ENCODE measurements at places on chromosomes 1 and 21. TPM values are rescaled to one million over a fixed set of nuclear protein-coding genes. Genes with fewer than 3 reads are reported as not detected.

Gene HPCA
- total RNA-seq, result not detected

Gene HRNR
- not detected for total RNA-seq

Gene PRDM16
- 0.09 TPM for total RNA-seq

GRCh38 chr1:1470626-1471388, 758 bp upstream of the ATAD3B start:
- no peak for DNase-seq

Gene RHEX
- 75.1 TPM for total RNA-seq

DNA sequence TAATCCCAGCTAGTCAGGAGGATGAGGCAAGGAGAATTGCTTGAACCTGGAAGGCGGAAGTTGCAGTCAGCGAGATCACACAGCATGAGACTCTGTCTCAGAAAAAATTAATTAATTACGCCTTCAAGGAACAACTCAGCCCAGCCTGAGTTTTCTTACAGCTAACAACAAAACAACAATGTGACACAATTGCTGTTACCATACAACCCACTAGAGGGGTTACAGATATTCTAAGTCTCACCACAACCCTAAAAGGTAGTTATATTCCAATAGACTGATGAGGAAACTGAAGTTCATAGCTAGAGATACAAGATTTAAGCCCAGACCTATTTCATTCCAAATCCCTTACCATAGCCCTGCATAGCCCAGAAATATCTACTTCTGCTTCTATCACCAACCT, 2.9 kb upstream of the LRRC8C start:
- no peak for DNase-seq

- no peak for DNase-seq
Observed at GRCh38 chr1:75257424-75257823, 123.2 kb downstream of the LHX8 start.

GRCh38 chr1:164725401-164725800, 166.4 kb downstream of the PBX1 start:
- no peak for DNase-seq

DNA sequence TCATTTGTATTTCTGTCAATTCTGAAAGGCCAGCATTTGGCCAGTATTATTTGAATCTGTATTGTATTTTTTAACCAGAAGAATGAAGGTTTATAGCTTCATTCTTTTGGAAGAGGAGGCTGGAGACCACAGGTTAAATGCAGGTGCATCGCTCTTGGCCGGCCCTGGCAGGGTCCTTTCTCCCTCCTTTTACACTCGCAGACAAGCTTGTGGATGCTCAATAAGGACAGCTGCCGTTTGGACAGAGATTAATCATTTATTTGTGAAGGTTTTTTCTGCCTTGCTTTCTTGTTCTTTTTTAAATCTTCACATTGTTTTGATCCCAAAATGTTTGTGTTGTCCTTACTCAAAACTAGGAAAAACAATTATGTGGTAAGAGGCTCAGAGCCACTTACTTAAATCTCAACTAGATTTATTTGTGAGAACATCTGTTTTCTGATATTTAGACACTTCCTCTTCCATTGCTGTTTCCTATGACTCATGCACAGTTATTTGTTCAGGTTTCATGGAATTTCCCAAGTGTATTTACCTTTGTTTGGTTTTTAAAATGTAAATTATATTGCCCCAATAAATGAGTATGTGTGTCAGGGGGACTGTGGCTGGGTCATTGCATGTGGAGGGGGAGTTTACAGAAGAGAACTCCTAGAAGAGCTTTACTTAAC, 46.7 kb upstream of the LAMC2 start:
- no peak for DNase-seq

DNA sequence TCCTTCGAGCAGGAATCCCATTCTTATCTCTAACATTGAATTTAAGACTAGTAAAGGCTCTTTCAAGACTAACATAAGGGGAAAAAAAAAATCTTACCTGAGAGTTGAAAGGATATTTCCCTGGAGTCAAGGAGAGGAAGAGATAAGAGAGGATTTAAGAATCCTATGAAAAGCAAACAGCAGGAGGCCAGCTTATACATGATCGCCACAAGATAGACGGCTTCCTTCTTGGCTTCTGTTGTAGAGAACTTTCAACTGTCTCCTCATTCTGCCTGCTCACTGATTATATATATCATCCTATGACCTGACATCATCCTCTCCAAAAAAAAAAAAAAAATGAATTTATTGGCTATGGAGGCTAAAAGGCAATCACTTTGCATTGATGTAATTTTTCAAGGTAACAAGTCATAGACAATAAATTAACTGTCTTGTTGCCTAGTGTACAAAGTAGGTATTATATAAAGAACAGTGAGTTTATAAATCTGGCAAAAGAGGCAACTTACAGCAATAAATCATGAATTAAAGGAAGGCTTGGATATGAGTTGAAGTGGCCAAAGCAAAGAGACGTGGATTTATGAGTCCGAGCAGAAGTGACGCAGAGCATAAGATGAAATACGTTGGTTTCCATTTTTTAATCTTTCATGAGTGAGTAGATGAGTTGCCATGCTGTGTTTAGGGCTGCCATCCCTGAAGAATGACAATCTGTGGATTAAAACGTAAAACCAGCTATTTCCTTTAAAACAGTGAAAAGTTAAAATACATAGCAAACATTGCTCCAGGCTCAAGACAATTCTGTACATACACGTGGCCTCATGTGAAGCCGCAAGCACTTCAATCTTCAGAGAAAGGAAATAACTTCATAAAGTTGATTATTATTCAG, at the start of gene UTS2:
TSS of gene UTS2 (minus strand) at position 262 of the 880 bp plus-strand sequence. CDS start at position 200, 62 bp downstream.
- DNase-seq, result no peak

Gene ATP1A4
- total RNA-seq, result not detected

Gene SPRR3
- 26.7 TPM for total RNA-seq

Gene AZIN2
- total RNA-seq, result 3.6 TPM

DNA sequence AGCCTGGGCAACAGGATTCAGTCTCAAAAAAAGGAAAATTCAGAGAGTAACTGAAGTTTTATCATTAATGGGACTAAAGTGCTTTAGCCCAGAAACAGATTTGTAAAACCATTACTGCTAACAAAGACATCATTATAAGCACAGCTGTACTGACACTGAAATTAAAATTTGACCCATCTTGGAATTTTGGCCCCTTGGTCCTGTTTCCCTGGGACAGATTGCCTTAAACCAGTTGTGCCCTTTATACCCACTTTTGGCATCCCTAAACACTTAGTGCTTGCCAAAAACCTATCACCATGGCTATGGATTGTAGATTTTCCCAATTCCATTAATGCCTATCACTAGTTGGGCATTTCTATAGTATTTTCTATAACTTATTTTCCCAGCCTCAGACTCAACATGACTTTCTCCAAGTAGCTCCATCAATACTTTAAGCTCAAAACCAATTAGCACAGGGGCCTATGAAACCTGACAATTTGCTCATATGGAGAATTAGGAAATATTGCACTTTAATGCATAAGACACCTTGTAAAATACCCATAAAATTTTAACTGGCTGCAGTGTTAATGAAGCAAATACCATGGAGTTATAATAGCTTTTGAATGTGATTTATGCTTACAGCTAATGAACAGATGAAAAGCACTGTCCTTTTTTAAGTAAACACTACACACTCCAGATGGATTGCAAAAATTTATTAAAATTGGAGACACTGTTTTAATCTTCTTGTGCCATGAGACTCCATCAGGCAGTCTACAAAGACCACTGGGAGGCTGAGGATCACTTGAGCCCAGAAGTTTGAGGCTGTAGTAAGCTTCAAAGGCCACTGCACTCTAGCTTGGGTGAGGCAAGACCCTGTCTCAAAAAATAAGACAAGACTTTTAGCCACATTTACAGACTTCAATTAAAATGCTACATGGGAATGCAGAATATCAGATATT, 4.3 kb downstream of the GAS5 start:
- DNase-seq, result no peak

DNA sequence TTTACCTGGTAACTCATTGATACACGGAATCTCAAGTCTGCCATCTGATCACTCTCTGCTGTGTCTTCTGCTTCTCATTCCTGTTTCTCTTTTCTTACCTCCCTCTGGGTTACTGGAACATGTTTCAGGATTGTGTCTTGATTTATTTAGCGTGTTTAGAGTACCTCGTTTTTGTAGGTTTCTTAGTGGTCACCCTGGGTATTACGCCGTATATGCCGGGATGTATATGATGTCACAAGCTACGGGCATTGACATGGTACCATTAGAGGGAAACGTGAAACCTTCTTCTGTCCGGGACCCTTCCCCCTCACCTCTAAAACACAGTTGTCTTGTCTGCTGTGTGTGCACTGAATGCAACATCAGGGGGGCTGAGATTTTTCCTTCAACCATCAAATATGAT, 2.8 kb downstream of the ACTRT2 start:
- no peak for DNase-seq

Gene FBXO28
- total RNA-seq, result 100 TPM

- no peak for DNase-seq
Observed at GRCh38 chr1:15358565-15359133, 51.0 kb upstream of the EFHD2 start.

Gene DIO1
- not detected for total RNA-seq

GRCh38 chr1:223248770-223249140, 105.7 kb upstream of the TLR5 start:
- no peak for DNase-seq

Gene UMODL1
- 0.22 TPM for total RNA-seq

DNA sequence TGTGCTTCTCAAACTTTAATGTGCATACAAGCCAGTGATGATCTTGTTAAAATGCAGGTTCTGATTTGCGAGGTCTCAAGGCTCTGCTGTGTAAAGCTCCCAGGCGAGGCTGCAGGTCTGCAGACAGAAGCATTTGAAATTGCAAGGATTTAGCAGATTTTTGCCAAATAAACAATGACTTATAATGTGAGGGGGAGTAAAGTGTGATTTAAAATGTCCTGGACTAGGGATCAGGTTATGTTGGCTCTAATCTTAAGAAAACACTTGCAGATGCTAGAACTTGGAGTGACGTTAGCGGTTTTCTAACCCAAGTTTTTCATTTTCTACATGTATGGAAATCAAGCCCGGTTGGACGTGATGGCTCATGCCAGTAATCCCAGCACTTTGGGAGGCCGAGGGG, 16.2 kb upstream of the ACTN2 start:
- no peak for DNase-seq

DNA sequence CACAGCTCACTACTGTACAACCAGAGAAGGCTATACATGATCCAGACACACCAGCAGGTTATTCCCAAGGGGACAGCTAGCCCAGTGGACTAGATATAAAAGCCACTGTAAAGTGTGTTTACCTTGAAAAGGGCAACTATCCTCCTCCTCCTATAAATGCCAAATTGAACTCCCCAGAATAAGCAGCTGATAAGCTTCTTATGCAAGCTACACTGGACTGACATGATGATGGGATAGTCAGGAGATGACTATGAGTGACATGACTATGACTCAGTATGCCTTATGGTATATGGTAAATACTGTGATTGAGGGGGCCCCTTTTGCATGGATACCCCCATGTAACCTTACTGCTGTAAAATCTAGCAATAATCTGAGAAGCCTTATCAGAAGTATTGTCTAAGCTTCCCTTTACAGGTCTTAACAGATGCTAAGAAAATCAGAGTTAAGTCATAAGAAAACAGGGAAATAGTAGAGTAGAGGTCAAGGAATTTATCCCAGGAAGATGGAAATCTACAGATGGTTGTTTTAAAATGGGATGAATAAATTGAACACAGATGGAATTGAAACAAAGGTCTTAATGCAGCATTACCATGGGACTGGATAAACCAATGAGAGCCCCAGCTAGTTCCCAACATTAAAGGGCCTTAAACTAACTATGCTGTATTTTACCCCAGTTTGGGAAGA, 55.8 kb downstream of the TRIM33 start:
- no peak for DNase-seq

DNA sequence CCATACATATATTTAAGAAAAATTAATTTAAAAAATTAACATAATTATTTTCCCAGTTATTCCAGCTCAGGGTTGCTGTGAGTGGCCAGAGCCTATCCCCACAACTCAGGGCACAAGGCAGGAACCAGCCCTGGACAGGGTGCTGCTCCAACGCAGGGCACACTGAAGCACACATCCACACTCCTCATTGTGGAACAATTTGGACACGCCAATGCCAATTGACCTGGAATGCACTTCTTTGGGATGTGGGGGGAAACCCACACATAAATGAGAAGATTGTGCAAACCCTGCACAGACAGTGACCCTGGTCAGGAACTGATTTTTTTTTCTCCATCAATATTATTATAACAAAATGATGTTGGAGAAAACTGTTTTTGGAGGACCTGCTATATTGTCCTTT, 23.4 kb downstream of the SAMSN1 start:
- no peak for DNase-seq

DNA sequence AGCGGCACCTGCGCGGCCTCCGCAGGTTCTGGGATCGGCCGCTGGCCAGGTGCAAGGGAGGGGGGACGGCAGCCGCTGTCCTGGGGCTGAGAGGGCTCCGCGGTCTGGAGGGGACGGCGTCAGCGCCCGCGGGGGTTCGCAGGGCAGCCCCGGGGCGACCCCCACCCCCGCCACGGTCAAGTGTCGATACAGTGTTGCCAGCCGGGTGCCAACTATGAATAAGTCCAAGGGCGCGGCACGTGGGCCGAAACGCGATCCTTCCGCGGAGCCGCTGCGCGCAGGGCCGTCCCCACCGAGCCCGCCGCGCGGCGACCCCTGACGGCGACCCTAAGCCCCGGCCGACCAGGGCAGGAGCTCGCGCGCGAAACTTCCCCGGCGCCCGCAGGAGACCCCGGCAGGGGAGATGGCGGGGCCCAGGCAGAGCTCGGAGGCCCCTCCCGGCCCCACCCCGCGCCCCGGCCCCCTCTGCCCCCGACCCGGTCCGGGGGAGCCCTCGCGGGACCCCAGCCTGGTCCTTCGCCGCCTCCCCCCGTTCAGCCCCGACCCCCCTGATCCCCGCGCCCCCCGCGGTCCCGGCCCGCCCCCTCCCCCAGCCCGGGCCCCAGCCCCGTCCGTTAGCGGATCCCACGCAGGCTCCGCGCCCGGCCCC, 586 bp upstream of the AGPAT3 start:
- peak; percentile 68 for DNase-seq

GRCh38 chr21:37521658-37522057, 155.1 kb downstream of the DYRK1A start:
- no peak for DNase-seq

Gene MTARC2
- 9.1 TPM for total RNA-seq

DNA sequence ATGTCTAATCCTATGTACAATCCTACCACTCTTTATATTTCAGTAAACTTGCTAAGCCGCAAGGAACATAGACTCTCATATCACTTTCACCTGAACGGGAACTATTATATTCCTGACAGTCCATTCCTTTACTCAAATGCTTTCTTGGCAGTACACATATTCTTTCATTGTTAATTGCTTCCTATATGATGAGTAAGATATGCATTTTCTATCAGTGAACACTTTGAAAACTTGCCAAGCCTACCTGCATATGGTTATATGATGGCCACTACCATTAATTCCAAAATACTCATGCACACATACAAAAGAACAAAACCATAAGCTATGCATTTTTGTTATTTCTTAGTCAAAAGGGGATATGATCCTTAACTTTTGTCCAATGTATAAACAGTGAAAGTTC, 341.5 kb downstream of the VAV3 start:
- DNase-seq, result no peak

DNA sequence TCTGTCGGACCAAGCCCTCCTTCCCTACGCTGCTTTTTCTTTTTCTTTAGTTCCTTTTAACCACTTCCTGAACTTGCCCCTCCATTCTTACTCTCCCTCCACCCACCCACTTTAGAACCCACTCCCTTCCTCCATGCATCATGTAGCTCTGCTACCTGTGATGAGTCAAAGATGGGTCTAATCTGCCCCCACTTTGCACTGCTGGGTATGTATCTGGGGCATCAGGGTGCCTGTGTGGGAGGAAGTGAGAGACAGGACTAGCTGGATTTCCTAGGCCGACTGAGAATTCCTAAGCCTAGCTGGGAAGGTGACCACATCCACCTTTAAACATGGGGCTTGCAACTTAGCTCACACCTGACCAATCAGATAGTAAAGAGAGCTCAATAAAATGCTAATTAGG, 157.7 kb downstream of the SEC16B start:
- no peak for DNase-seq
